IMR-90 (cell line): ENCODE measurements at places on chromosomes 12 and 14. TPM values are rescaled to one million over a fixed set of nuclear protein-coding genes. Genes with fewer than 3 reads are reported as not detected.

GRCh38 chr12:88418856-88419497 is 161.3 kb downstream of the KITLG start:
- H3K27me3 ChIP-seq, result no peaks in the 10 kb centered on the region
- no peak overlapping the region for H3K27ac ChIP-seq
- DNase-seq, result peak; percentile 73
- no peaks in the 10 kb centered on the region for H3K36me3 ChIP-seq
- H3K4me1 ChIP-seq, result peaks cover 11% of the 10 kb centered on the region
- peak overlapping the region; percentile 27; the same call in 1 of the 2 replicates for H3K4me3 ChIP-seq

- H3K4me1 ChIP-seq, result peaks cover 11% of the 10 kb centered on the region
- no peaks in the 10 kb centered on the region for H3K27me3 ChIP-seq
- H3K4me3 ChIP-seq, result no peak overlapping the region
- DNase-seq, result no peak
- no peak overlapping the region for H3K27ac ChIP-seq
Observed at GRCh38 chr12:29676676-29677075, 107.1 kb downstream of the TMTC1 start.

- H3K36me3 ChIP-seq, result no peaks in the 10 kb centered on the region
- no peak for DNase-seq
- H3K27me3 ChIP-seq, result no peaks in the 10 kb centered on the region
- H3K27ac ChIP-seq, result no peak overlapping the region
- H3K4me1 ChIP-seq, result no peaks in the 10 kb centered on the region
- no peak overlapping the region for H3K4me3 ChIP-seq
Observed at GRCh38 chr12:38831715-38832114, 73.7 kb downstream of the CPNE8 start.

DNA sequence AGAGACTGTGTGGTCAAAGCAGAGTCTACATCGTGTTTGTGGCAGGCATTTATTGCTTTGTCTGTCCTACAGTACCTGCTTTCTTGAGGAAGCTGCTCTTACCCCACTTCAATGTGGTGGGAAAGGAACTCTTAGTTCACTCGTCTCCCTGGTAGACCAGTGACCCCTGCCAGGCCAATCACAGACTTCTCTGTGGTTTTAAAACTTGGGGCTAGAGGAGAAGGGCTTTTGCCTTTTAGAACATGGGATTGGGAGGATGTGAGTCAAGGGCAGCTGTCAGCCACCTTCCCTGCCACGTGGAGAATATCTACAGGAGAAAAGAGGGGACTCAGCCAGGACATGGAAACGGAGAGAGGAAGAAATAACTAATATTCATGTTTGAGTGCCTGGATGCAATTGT is 36.8 kb upstream of the TMED10 start:
- H3K4me3 ChIP-seq, result no peak overlapping the region
- no peaks in the 10 kb centered on the region for H3K4me1 ChIP-seq
- H3K27ac ChIP-seq, result no peak overlapping the region
- peak; percentile 37 for DNase-seq
- no peaks in the 10 kb centered on the region for H3K27me3 ChIP-seq
- no peaks in the 10 kb centered on the region for H3K36me3 ChIP-seq

GRCh38 chr14:74495356-74495755 is 1.8 kb downstream of the ISCA2 start:
- peaks cover 6% of the 10 kb centered on the region; the same call in 1 of the 2 replicates for H3K36me3 ChIP-seq
- H3K4me1 ChIP-seq, result peaks cover 7% of the 10 kb centered on the region
- no peak overlapping the region for H3K4me3 ChIP-seq

GRCh38 chr14:103923863-103924262 is 4.4 kb upstream of the TDRD9 start:
- H3K4me3 ChIP-seq, result no peak overlapping the region
- H3K27ac ChIP-seq, result no peak overlapping the region
- peaks cover 5% of the 10 kb centered on the region; the same call in 1 of the 2 replicates for H3K27me3 ChIP-seq

DNA sequence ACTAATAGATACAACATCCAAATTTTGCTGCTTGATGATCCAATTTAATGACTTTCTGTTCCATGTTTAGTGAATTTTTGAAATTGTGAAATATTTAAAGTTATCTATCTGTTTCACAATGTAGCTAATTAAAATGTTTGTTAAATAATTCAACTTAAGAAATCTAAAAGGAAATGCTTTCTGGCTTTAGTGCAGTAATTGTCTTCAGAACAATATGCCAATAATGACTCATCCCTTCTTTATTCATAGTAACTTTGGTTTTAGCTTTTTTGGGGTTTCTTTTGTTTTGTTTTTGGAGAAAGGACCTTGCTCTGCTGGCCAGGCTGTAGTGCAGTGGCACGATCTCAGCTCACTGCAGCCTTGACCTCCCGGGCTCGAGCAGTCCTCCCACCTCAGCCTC is 479.2 kb upstream of the RGS6 start:
- no peak overlapping the region for H3K27ac ChIP-seq
- no peak for DNase-seq
- no peaks in the 10 kb centered on the region for H3K27me3 ChIP-seq

GRCh38 chr12:106248312-106248845 is 559 bp upstream of the CKAP4 start:
- peak; percentile 81 for DNase-seq
- H3K4me1 ChIP-seq, result peaks cover 17% of the 10 kb centered on the region
- H3K27me3 ChIP-seq, result no peaks in the 10 kb centered on the region
- peak overlapping the region; percentile 86 for H3K27ac ChIP-seq

- no peak for DNase-seq
- H3K4me3 ChIP-seq, result no peak overlapping the region
- no peak overlapping the region for H3K27ac ChIP-seq
- H3K4me1 ChIP-seq, result peaks cover 3% of the 10 kb centered on the region
- H3K27me3 ChIP-seq, result no peaks in the 10 kb centered on the region
Observed at GRCh38 chr12:50647031-50647430, 116.9 kb upstream of the ATF1 start.

The OR6S1 gene
- total RNA-seq, result not detected in 2 replicates

The TMEM253 gene
- total RNA-seq, result not detected in 2 replicates

The FOXM1 gene
- 14.9 and 16.9 TPM in 2 replicates for total RNA-seq
